Esophagus muscularis mucosa (tissue), 4 donors: ENCODE measurements at places on chromosomes 7 and 10. TPM values are rescaled to one million over a fixed set of nuclear protein-coding genes. Genes with fewer than 3 reads are reported as not detected.

GRCh38 chr10:94011296-94011695 is 17.6 kb downstream of the PLCE1 start:
- no peak for DNase-seq
- peaks cover 10% of the 10 kb centered on the region for H3K4me1 ChIP-seq
- no peak overlapping the region for H3K4me3 ChIP-seq
- H3K36me3 ChIP-seq, result no peaks in the 10 kb centered on the region
- H3K27me3 ChIP-seq, result no peaks in the 10 kb centered on the region

DNA sequence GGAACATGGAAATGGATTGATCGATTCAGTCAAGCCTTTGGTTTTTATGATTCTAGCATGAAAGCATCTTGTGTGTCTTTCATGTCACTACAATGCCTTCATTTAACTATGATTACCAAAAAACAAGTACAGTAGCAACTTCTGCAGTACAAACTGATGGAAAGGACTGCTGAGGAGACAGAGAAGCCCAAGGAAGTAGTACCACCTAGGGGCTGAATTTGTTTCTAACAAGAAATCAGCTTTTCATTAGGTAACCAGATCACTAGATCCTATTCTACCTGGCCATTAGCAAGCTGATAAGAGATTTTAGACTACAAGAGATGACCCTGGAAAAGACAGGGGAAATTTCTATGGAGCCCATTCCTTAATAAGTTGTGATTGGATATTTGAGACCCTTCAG is 3.2 kb upstream of the IFIT1 start:
- peak; percentile 12 for DNase-seq
- H3K4me1 ChIP-seq, result peaks cover 21% of the 10 kb centered on the region
- no peaks in the 10 kb centered on the region for H3K36me3 ChIP-seq
- no peak overlapping the region for H3K4me3 ChIP-seq
- peak overlapping the region; percentile 33 for H3K27ac ChIP-seq

- no peak overlapping the region for H3K4me3 ChIP-seq
- DNase-seq, result peak; percentile 89
- no peak overlapping the region for H3K27ac ChIP-seq
- H3K36me3 ChIP-seq, result no peaks in the 10 kb centered on the region
- H3K27me3 ChIP-seq, result no peaks in the 10 kb centered on the region
- peaks cover 15% of the 10 kb centered on the region for H3K4me1 ChIP-seq
These were observed 39.8 kb upstream of the LANCL2 start for GRCh38 chr7:55325371-55325792.

CRYGN gene
- total RNA-seq, result 1.3 TPM

PDE1C gene
- total RNA-seq, result 13.3 TPM

ENO4 gene
- 1.1 TPM for total RNA-seq
